Stimulated activated CD8-positive, alpha-beta memory T cell treated with anti-CD3 and anti-CD28 coated beads, Interleukin-4, amount 100 ng/mL, for 4 hours (primary cell): ENCODE measurements at places on chromosomes 5 and 9.

DNA sequence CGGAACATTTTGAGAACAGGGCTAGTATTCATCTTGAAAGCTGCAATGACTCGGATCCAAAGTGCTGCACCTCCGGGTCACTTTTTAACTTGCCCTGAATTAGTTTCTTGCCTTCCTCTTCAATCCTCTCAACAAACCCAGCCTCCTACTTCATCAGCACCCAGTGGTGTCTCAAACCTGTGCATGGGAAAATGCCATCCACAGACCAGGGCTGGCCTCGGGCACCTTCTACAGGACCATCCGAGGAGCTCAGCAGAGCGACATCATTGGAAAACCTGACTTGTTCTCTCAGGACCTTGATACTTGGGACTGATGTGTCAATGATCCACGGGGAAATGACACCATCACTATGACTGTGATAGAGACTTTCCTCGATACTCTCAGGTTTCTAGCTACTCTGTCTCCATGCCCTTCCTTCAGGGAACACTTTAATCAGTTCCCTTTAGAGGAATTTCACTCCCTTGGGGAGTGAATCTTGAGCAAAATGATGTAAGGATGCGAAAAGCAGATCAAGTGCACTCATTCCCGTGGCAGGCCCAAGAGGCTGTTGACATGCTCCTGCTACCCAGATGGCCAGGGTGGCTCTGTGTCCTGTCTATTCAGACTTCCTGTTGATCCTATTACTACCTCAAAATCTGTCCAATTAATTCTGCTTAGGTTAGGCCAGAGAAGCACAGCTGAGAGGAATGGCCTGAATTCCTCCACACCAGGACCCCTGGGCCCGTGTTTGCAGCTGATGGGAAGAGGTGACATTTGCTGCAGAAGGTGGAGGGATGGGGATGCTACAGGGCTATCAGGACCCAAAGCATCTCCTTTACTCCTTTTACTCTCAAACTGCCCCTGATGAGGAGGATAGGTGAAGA, 96.5 kb upstream of the SLC25A48 start:
- DNase-seq, result no peak

DNA sequence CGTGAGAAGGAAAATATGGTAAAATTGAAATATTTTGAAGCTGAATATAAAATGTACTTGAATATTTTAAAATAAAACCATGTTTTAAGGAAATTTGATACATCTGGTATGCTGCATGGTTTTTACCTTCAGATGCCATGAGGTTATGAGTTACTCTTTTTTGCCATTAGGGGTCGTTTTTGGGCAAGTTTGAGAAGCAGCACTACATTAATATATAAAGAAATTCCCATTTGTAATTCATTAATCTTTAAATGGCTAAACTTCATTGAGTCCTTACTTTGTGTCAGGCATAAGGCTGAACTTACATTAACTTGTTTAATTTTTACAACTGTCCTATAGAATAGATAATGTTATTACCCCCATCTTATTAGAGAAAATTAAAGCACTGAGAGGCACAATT, 152.3 kb downstream of the KDM4C start:
- DNase-seq, result no peak

DNA sequence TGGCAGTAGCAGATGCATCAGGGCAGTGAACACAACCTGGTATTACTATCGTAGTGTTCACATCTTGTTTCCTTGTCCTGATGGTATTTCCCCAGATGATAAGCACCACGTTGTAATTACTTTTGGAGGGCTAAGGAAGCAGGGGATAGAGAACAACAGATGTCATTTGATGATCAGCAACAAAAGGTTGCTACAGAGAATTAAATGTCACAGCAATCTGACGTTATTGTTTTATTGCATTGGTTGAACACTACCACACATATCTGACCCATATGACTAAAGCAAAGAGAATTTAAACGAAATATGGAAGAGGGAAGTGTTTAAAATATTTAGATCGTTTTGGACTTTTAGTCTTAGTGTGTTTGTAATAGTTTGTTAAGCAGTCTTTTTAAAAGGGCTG, 408.3 kb downstream of the SH3GL2 start:
- no peak for DNase-seq

GRCh38 chr9:16243798-16244197, 626.7 kb downstream of the BNC2 start:
- no peak for DNase-seq

GRCh38 chr5:150036513-150036912, 36.0 kb downstream of the HMGXB3 start:
- no peak for DNase-seq

- no peak for DNase-seq
Observed at GRCh38 chr5:54524704-54525103, 7.1 kb downstream of the SNX18 start.
